ENCODE measurements at places on chromosomes 2 and 18.
A peak's percentile ranks its signal among the peaks of the same experiment; 100 is the strongest.

GRCh38 chr2:43605079-43605655 lies 9.3 kb upstream of the THADA start:
- DNase-seq: no peak

- no peak for DNase-seq
Observed at GRCh38 chr2:238183821-238184220, 19.7 kb downstream of the ILKAP start.

GRCh38 chr2:44398243-44398897 lies 36.6 kb downstream of the CAMKMT start:
- DNase-seq: no peak

GRCh38 chr2:42961385-42961811 lies 169.0 kb upstream of the HAAO start:
- peak; percentile 59 for DNase-seq

DNA sequence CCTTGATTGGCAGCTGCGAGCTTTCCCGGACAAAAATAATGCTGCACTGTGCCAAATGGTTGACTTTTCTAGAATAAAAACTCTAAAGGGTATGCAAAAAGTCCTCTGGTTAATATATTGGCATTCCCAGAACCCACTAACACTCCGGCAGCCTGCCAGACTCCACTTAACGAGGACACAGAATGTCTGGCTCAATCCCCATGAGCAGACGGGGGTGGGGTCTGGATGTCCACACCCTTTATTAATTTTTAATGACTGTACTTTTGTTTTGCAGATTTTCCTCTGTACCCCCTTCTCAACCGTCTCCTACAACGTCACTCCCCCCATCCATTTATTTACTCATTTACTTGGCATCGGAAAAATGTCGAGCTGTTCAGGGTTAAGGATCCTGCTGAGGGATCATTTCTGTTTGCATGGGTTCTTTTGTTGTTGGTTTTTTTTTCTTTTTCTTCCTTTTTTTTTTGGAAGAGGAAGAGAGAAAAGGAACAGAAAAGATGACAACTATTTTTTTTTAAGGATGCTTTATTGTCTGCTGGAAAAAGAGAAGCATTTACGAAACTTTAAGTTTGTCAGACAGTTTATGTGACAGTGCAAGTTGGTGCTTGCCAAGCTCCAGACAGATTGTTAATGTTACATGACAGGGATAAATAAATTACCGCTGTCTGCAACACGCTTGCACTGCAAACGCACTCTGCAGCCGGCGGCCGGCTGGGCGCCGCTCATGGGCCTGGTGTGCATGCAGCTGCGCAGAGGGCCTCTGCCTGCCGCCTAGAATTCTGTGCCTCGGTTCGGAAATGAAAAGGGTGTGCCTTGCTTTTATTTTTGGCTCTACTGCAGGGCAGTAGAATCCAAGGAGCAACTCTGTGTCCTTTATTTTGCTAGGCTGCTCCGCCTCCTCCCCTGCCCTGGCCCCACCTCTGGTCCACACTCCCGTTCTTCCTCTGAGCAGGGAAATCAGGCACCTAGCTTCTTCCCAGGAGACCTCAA lies 3.6 kb downstream of the LDLRAD4 start:
- no peak for DNase-seq

- no peak for DNase-seq
Observed at GRCh38 chr2:170142502-170142901, 35.4 kb upstream of the MYO3B start.

Data from Jurkat, Clone E6-1 (cell line).